ENCODE measurements at places on chromosomes 1 and 21.
A peak's percentile ranks its signal among the peaks of the same experiment; 100 is the strongest.

- DNase-seq, result no peak
Measured at GRCh38 chr1:117600966-117601365, 4.9 kb upstream of the TENT5C start.

GRCh38 chr1:18749569-18749968 lies 109.9 kb downstream of the TAS1R2 start:
- DNase-seq, result no peak

GRCh38 chr1:212315907-212316306 lies 30.7 kb downstream of the PPP2R5A start:
- DNase-seq, result no peak

GRCh38 chr1:22527122-22527521 lies 36.2 kb upstream of the EPHA8 start:
- DNase-seq, result no peak

- DNase-seq, result no peak
Measured at GRCh38 chr1:86865973-86866637, 47.8 kb downstream of the SELENOF start.

GRCh38 chr1:151540982-151541377 lies 871 bp downstream of the TUFT1 start:
- DNase-seq, result no peak

- no peak for DNase-seq
Measured at GRCh38 chr21:42161401-42161955, 57.5 kb upstream of the ABCG1 start.

DNA sequence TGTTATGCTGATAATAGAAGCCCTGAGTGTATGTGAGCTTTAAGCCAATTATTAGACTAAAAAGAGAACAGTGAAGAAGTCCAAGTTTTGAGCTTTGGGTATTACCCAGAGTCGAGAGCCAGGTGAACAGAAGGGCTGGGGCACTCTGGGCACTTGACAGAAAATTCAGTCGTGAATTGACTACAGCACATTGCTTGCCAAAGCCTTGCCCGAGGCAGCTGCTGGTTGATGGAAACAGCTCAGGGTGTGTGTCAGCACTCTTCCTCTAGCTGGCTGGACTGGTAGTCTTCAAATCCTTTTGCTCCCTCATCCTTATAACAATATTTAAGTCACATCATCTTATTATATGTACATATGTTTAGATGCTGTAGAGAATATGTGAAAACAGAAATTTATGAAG lies 21.3 kb downstream of the PDE4B start:
- no peak for DNase-seq

- DNase-seq, result no peak
Measured at GRCh38 chr1:224640018-224640417, 23.9 kb downstream of the CNIH3 start.

DNA sequence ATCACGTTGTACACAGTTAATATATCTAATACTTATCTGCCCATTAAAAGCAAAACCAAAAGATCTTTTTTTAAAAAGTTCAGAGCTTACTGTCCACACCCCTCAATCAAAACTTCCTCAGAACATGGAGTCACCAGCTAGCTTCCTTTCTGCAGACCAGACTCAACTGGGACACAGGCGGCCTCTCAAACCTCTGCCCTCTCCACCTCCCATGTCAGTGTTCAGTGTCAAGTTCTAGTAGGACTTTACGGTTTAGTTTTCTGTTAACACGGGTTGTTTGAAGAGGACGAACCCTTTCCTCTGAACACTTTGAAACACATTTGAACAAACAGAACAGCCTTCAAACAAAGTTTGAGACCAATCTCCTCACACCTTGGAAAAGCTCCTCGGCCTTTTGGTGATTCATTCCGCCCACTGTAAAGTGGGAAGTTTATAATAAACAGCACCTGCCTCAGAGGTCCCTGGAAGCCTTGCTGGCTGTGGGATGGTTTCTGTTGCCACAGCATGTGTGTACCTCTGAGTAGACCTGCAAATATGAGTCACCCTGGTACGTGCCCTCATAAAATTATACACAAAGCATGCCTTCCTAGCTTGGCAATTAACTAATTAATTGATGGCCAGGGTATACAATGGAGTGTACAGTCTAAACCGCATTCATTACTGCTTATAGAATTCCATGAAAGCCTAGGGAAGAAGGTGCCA lies 48.4 kb upstream of the SIPA1L2 start:
- no peak for DNase-seq

- no peak for DNase-seq
Measured at GRCh38 chr1:200962631-200963030, 60.9 kb downstream of the KIF21B start.

DNA sequence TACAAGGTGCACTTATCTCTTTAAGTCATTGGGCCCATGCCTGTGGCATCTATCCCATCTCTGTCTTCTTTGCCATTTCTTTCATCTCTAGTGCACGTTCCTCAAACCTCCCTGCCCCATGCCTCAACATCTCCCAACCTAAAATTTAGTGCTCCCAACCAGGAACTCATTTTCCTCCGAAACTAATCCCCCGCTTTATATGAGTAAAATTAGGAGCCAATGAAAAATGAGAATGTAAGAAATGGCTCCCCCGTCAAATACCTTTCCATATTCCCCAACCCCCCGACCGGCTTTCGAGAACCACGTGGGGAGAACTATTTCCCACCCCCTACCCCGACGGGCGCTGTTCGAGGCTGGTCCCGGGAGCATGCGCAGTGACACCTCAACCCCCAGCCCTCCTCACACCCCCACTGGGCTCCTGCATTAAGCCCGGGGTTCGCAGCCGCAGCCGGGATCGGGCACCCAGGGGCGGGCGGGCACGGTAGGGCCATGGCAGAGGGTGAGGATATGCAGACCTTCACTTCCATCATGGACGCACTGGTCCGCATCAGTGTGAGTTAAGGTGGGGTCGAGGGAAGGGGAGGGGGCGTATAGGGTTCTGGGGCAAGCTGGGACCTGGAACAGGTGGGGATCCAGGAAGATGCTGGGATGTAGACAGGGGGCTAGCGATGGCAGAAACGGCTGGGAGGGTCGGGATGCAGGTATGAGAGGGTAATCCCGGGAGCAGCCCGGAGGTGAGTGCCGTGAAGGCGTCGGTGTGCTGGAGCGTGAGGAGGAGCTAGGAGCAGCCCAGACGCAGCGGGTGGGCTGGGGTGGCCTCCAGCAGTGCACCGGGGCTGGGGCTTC lies at the start of gene TRIM46:
Gene TRIM46 (plus strand): TSS at position 372 of the 846 bp plus-strand sequence. CDS start 118 bp downstream, at position 490.
- DNase-seq, result peak; percentile 76

DNA sequence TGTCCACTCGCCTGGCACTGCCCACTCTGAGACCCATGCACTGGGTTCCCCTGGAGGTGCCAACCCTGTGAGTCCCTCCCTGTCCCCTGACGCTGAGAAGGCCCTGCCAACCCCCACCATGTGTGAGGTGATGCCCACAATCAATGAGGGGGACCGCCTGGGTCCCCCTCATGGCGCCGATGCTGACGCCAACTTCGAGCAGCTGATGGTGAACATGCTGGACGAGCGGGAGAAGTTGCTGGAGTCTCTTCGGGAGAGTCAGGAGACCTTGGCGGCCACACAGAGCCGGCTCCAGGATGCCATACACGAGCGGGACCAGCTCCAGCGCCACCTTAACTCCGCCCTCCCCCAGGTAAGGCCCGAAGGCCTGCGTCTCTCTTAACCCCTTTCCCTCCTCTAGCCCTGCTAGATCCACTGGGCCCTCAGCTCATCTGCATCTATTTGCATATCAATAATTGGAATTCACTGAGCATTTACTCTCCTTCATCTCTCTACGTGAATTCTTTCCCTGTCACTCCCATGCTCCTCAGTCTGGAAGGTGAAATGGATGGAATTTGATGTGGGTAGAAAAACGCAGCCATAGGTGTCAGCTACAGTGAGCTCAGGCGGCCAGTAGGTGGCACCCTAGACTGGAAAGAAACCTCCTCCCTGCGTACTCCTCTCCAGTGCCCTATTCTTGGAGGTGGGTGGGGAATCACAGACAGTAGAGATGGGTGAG lies 12.8 kb downstream of the PPFIA4 start:
- DNase-seq, result peak; percentile 63

DNA sequence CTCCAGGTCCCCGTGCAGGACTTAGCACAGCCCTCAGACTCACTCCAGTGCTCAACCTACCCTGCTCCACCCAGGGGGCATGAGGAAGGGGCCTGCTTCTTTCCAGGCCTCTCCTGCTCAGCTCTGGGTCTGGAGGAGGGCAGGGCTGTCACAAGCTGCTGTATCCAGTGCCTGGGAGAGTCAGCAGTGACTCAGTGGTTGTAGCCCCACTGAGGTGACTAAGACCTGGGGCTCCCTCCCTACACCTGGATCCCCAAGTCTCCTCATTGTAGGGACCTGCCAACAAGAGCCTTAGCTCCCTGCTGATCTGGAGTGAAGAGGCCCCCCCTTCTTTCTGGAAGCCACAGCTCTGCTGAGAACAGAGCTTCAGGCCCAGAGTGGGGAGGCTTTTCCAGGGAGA lies 36.1 kb upstream of the FAM131C start:
- DNase-seq, result no peak

GRCh38 chr1:39422614-39423013 lies 68.8 kb upstream of the BMP8A start:
- no peak for DNase-seq

DNA sequence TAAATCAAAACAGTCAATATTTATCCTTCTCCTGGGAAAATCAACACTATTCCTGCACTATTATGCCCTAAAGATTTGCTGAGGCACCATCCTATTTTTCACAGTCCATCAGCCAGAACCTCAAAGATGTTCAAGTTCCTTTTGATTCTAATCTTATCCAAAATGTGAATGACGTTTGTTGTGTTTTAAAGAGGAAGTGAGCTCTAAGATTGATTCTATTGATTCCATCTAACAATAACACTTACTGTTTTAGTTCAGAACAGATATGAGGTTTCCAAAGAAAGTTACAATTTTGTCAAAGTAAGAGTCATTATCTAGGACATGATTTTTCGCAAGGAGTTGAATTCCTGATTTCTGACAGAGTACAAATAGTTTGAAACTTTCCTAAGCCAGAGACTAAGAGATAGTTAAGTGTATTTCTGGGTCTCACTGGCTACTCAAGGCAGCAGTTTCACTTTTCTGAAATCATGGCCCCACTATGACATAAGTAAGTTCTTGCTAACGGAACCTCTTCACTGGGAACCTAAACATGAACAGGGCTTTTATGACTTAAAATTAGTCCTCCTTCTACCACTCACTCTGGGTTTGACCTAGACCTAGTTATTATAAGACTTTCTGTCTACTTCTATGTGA lies 84.7 kb downstream of the LHX9 start:
- no peak for DNase-seq

- DNase-seq, result no peak
Measured at GRCh38 chr1:6008084-6008415, 15.8 kb upstream of the NPHP4 start.

- no peak for DNase-seq
Measured at GRCh38 chr1:50352428-50352827, 70.8 kb downstream of the DMRTA2 start.

GRCh38 chr1:227766015-227766634 lies 30.9 kb downstream of the SNAP47 start:
- DNase-seq, result peak; percentile 75

- DNase-seq, result no peak
Measured at GRCh38 chr1:168110896-168111545, 25.7 kb downstream of the GPR161 start.

DNA sequence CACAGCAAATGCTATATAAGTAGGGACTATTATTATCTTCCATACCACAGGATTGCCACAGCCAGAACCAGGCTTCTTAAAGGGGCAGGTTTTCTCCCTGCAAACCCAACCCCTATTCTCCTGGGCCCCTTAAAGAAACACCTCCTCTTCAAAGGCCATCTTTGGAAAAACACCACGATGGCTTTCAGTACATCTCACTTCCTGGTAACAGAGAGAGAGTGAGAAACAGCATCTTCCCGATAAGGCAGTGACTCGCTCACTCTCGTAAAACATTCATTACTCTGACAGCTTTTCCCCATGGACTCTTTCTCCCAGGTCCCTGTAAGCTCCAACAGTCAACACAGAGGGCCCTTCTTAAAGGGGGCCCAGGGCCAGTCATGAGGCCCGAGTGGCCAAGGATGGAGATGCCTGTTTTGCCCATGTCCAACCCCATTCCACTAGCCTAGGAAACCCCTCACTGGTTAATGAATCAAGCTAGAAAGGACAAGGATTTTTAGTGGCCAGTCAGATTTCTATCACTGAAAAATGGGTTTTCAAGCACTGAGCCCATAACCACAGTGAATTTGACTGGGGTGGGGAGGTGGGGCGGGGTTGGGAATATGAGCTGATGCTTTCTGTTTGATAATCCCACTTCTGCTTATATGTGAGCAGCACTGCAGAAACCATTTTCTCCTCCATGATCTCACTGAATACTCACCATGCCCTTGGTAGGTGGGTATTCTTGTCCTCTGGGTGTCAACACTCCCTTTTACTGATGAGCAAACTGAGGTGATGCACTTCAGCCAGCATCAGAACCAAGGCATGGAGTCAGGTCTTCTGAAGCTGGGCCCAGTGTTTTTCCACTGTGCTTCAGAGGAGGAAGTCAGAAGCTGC lies 3.6 kb upstream of the NAV1 start:
- no peak for DNase-seq

GRCh38 chr21:42750737-42751530 lies 97.5 kb downstream of the PDE9A start:
- DNase-seq, result no peak

DNA sequence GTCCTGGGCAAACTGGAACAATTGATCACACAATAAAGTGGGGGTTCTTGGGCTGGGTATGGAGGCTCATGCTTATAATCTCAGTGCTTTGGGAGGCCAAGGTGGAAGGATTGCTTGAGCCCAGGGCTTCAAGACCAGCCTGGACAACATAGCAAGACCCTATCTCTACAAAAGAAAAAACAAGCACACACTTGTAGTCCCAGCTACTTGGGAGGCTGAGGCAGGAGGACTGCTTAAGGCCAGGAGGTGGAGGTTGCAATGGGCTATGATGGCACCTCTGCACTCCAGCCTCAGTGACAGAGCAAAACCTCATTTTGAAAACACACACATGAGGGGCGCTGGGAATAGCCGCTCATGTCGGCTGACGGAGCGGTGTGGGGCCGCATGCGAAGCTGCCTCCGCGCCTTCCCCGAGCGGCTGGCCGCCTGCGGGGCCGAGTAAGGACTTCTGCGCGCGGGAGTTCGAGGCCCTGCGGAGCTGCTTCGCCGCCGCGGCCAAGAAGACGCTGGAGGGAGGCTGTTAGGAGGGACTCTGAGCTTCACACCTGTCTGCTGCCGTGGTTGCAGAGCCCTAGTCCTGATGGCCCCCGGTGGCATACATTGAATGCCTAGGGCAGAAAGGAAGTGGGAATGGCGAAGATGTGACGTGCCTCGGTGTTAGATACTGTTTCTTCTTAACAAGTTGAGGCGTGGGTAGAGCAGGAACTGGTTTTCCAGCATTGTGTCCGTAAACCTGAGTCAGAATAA lies 59.5 kb downstream of the ACBD3 start:
- DNase-seq, result no peak

- no peak for DNase-seq
Measured at GRCh38 chr1:247385283-247385682, 30.7 kb upstream of the NLRP3 start.
